ENCODE measurements at places on chromosomes 3 and 15. TPM values are rescaled to one million over a fixed set of nuclear protein-coding genes. Genes with fewer than 3 reads are reported as not detected.

TP63 gene
- total RNA-seq, result not detected

DNA sequence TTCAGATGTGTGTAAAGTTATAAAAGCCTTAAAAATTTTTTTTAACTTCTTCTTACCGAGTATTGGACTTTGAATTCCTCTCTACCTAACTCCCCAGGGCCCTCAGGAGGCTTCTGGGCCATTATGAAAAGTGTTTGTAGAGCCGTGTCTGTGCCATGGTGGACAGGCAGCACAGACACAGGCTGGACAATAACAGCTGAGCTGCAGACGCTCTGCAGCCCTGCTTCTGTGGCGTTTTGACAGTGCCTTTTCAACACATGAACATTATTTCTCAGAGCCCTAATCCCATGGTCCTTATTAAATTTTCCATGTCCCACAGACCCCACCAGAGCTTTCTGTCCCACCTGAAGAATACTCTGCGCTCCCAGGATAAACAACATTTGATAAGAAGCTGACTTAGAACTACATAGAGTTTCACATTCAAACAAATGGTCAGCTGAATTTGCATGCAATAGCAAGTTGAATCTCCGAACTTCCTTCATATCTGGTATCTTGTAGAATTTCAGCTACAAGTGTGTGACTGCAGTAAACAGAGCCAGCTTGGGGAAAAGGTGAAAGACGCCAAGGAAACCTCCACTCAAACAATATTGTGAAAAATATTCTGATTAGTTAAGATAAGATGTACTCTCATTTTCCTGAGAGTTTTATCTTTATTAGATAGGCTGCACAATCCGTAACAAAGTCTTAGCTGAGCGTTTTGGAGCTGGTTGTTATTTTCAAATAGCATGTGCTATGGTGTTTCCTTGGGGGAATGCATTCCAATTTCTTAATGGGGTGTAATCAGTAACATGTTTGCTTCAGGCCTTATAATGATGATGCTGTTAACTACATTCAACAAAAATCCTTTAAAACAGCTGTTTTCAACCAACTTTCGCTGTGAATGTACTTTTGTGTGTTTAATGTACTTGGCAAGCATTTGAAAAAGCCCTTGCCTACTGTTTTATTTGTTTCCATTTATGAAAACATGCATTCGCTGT is 378.2 kb downstream of the MECOM start:
- no peak for DNase-seq

- no peak for DNase-seq
Observed at GRCh38 chr3:85303156-85303555, 344.4 kb downstream of the CADM2 start.

DNA sequence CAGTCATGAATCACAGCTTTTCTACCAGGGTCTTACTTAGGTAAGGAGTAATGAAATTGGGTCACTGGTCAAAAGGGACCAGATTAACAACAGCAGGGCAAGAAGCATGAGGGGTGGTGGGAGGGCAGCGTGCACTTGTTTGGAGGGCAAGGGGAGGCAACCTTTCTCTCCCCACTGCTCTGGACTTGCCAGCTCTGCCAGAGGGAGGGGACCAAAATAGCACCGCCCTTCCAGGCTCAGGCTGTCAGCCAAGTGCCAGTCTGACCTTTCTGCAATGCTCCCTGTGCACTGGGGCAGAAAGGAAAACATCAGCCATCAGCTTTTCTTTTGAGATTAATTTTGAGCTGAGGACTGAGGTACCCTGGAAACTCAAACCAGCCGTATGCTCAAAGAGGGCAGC is 4.5 kb upstream of the ULK3 start:
- no peak for DNase-seq

ADGRG7 gene
- not detected for total RNA-seq

RASL12 gene
- total RNA-seq, result not detected

DNA sequence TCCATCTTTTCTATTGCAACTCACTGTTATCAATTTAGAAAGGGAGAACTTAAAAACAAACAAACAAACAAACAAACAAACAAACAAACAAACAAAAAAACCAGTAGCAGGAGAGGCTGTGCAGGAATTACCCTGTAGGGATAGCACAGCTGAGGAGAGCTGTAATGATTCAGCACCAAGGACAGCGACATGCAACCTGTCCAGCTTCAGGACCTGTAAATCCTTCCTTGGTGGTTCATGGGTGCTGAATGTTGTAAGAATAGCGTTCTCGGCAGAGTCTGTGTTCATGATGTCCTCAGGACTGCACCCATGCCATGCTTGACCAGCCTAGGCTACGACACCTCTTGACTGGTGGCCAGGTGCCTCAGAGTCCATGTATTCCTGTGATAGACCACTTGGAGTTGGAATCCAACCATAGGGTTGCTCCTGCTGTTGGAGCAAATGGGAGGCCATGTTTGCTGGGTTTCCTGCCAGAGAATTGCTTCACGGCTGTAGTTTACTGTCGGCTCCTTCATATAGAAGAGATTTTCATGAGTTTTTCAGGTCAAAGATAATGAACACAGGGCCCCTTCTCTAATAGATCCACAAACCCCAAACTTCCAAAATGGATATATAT is 65.9 kb downstream of the CACNA2D3 start:
- peak; percentile 19 for DNase-seq

Measured in HFFc6 (cell line).